ENCODE measurements at places on chromosomes 1 and 21.
A peak's percentile ranks its signal among the peaks of the same experiment; 100 is the strongest.

DNA sequence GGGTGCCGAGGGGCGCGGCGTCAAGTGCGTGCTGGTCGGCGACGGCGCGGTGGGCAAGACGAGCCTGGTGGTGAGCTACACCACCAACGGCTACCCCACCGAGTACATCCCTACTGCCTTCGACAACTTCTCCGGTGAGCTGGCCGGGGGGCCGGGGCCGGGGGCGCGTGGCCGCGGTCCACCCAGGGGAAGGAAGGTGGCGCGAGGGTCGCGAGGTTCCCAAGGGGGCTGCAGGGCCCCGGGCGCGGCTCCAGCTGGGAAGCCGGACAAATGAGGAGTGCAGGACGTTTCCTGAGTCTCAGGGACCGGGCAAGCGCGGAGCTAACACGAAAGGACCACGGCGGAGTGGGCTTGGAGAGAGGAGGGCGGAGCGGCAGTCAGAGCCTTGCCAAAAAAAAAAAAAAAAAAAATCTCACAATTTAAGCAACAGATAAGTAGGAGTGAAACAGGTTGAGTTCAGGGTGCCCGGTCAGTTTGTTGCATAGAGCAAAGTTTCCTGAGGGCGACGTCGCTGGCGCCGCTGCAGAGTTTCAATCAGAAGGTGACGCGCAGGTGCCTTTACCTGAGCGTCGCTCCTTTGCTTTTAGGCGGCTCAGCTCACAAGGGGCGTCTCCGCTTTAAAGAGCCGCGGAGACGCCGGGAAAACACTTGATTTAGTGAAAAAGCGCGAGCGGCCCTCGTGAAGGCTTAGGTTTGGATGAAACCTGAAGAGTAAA lies 750 bp downstream of the RHOU start:
- DNase-seq = peak; percentile 49

- DNase-seq = no peak
These were observed 4.5 kb upstream of the IL10RB start for GRCh38 chr21:33261635-33262034.

DNA sequence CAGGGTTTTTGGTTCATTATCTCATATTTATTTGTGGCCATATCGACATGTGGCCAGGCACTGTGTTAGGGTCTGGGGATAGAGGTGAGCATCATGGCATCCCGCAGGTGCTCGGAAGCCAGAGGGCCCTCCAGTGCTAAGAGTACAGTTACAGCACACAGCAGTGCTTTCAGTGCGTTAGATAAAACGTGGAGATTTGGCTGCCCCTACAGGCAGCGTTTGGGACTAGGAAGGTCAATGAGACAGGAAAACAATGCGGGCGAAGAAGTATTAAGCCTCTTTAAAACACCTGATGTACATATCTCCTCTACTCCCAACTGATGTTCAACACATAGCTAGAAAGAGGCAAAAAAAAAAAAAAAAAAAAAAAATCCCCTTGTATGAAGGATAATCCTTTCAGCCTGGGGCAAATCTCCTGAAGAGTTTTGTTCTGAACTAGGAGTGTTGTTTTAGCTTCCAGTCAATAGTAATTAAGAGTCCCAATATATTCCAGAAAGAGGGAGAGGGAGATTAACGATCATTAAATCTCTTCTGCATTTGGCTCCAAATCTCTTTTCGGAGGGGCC lies 80.1 kb downstream of the CAPZB start:
- DNase-seq = no peak

GRCh38 chr1:100700586-100700985 lies 19.0 kb upstream of the VCAM1 start:
- no peak for DNase-seq

- DNase-seq = no peak
These were observed 245.5 kb downstream of the RPS6KC1 start for GRCh38 chr1:213296558-213296957.

GRCh38 chr21:43975469-43976098 lies 36.5 kb upstream of the TRAPPC10 start:
- peak; percentile 85 for DNase-seq

DNA sequence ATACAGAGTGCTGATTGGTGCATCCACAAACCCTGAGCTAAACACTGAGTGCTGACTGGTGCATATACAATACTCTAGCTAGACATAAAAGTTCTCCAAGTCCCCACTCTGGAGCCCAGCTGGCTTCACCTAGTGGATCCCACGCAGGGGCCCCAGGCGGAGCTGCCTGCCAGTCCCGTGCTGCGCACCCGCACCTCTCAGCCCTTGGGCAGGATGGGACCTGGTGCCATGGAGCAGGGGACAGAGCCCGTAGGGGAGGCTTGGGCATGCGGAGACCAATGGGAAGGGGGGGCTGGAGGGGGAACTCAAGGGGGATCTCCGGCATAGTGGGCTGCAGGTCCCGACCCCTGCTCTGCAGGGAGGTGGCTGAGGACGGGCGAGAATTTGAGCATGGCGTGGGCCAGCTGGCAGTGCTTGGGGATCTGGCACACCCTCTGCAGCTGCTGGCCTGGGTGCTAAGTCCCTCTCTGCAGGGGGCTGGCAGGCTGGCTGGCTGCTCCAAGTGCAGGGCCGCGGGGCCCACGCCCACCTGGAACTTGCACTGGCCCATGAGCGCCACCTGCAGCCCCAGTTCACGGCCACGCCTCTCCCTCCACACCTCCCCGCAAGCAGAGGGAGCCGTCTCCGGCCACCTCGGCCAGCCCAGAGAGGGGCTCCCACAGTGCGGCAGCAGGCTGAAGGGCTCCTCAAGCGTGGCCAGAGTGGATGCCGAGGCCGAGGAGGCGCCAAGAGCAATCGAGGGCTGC lies 104.9 kb downstream of the NTMT2 start:
- DNase-seq = no peak

GRCh38 chr1:62092110-62092509 lies 102.5 kb upstream of the L1TD1 start:
- peak; percentile 37 for DNase-seq

- DNase-seq = no peak
These were observed 92.7 kb downstream of the ESRRG start for GRCh38 chr1:216630532-216630931.

DNA sequence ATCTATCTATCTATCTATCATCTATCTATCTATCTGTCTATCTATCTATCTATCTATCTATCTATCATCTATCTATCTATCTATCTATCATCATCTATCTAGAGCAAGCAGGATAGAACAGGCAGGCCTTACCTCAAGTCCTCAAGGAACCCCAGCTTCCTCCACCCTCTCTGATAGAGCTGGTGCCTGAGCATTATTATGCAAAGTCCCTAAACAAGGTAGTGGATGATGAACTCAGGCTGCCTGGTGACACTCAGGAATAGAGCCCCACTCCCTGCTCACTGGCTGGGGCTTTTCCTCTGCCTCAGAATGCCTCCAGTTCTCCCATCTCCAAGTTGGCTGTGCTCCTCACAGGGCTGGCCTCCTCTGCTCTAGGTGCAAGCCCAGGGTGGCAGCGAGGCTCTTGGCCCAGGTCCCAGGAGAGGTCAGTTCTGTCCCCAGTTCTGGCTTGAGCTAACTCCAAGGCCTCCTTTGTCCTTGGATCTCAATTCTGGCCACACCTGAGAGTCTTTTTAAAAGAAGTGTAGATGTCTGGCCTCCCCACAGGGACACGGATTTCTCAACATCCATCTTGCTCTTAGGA lies 60.2 kb downstream of the PCP4 start:
- no peak for DNase-seq

GRCh38 chr1:173549813-173550212 lies 53.1 kb downstream of the SLC9C2 start:
- DNase-seq = no peak

DNA sequence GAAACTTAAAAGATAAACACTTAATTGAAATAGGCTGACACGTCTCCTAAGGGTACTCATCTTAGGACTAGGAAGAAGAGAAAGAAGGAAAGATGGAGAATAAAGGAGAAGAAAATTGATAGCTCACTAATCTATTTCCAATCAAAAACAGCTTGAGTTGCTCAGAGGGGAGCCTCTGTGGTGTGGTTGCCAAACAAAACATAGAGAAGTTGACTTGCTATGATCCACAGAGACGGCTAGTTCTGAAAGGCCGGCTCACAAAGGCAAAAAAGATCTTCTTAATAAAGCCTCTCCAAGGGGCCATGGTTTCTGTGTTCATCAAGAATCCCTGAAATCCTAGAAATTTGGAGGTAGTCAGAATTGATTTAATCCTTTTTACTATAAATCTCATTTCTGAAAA lies 644.1 kb downstream of the LMO4 start:
- no peak for DNase-seq

DNA sequence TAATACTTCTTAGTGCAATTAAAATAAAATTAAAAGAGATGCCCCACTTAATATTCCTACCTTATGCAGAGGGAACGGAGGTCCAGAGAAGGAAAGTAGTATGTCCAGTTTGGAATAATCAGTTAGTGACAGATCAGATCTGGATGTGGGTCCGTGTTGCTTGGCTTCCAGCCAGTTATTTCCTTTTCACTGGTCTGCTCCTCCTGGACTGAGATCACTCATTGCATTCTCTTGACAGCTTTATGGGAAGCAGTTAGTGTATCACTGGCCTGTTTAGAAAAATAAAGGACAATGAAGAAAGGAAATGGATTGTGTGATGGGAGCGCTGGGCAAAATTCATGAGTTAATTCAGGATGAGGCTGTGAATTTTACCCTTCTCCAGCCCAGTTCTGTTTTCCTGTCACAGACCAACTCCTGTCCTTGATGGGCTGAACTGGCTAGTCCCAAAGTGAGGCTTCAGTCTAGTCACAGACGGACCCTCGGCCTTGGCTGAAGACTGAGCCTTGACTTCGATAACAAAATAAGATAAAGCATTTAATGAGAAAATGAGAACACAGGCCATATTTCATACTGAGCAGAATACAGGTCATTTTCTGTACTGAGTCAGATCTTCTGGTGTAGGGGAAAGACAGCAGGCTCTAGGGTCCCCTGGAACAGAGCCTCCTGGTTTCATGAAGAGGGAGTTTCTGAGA lies 85.2 kb upstream of the TRABD2B start:
- no peak for DNase-seq

DNA sequence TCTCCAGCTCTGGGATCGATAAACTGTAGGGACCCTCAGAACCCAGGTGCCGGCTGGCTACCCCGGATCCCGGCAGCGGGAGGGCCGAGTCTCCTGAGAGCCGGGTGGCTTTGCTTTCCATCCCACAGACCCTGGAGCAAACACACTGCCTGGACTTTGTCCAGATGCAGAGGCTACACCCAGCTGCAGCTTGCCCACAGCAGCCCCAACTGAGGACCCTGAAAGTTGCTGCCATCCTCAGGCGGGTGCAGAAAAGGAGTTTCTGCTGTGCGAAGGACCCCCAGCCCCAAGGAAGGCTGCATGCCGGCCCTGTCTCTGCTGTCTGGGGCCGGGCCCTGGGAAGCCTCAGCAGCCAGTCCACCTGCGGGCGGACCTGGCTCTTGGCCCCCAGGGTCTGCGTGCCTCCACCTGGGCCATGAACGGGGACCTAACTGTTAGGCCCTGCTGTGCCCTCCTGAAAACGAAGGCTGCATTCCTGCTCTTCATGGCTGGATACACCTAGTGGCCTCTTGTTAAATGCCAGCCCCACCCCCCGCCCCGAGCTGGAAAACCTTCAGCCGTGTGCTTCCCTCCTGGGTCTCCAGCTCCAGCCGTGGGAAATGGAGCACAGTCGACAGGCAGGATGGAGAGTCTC lies 97.5 kb upstream of the ARHGEF16 start:
- DNase-seq = no peak

- DNase-seq = no peak
These were observed 897 bp downstream of the SLC25A24 start for GRCh38 chr1:108199201-108199691.

GRCh38 chr1:171973421-171973820 lies 132.1 kb downstream of the DNM3 start:
- DNase-seq = no peak

GRCh38 chr1:116126281-116126680 lies 15.1 kb downstream of the MAB21L3 start:
- DNase-seq = no peak

DNA sequence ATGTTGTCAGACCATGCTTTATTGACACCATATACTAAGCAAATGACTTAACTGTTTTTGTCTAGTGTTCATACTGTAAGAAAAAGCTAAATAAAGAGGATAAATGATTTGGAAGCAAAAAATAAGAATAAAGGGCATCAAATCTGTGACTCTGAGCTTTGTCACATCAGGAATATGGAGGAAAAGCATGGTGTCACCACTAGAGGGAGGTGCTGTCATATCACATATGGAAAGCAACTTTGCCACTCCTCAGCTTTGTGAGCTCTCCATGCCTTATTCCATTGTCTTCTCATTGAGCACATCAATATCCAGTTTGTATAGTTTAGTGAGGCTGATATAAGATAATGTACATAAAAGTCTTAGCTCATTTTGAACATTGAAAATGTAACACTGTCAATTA lies 20.8 kb upstream of the GBP1 start:
- DNase-seq = no peak

- peak; percentile 61 for DNase-seq
These were observed at the start of gene UBE2Q1 for GRCh38 chr1:154557939-154558719. Gene UBE2Q1, minus strand, starts transcription at chr1:154558662. Its CDS starts 109 bp downstream, at chr1:154558553.

DNA sequence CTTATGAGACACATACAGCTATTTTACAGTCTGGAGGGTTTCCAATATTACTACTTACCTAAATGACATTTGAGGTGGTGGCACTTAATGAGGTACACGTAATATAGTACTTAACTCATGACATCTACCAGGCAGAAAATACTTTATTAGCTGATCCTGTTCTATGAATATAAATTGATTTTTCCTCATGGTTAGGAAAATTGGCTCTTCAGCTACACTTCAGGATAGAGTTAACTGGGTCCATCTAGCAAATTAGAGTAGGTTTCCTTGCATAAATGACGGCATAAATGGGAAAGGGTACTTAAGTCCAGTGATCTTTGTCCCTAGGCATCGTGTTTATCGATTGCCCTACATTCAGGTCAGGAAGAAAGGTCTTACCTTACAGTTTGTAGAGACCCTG lies 988.8 kb upstream of the TMPRSS15 start:
- DNase-seq = no peak

DNA sequence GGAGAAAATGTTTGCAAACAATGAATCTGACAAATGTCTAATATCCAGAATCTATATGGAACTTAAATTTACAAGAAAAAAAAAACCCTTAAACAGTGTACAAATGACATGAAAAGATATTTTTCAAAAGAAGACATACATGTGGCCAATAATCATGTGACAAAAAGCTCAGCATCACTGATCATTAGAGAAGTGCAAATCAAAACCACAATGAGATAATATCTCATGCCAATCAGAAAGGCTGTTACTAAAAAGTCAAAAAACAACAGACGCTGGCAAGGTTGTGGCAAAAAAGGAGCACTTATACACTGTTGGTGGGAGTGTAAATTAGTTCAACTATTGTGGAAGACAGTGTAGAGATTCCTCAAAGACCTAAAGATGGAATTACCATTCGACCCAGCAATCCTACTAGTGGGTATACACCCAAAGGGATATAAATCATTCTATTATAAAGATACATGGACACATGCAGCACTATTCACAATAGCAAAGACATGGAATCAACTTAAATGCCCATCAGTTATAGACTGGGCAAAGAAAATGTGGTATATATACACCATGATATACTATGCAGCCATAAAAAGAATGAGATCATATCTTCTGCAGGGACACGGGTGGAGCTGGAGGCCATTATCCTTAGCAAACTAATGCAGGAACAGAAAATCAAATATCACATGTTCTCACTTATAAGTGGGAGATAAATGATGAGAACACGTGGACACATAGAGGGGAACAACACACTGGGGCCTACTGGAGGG lies 123.2 kb downstream of the PTPRC start:
- DNase-seq = no peak

- DNase-seq = no peak
These were observed 39.4 kb upstream of the HIVEP3 start for GRCh38 chr1:41958015-41958673.

GRCh38 chr1:29676496-29676895 lies 440.2 kb downstream of the PTPRU start:
- no peak for DNase-seq

GRCh38 chr1:11384170-11384554 lies 94.8 kb upstream of the DISP3 start:
- DNase-seq = no peak

GRCh38 chr1:6743189-6744101 lies 41.8 kb upstream of the CAMTA1 start:
- peak; percentile 14 for DNase-seq
